ENCODE measurements at places on chromosomes 4 and X.

GRCh38 chr4:131084997-131085396 lies 1989.0 kb downstream of the C4orf33 start:
- no peaks in the 10 kb centered on the region for H3K27me3 ChIP-seq
- H3K36me3 ChIP-seq, result no peaks in the 10 kb centered on the region
- H3K4me3 ChIP-seq, result no peak overlapping the region
- no peaks in the 10 kb centered on the region for H3K4me1 ChIP-seq

DNA sequence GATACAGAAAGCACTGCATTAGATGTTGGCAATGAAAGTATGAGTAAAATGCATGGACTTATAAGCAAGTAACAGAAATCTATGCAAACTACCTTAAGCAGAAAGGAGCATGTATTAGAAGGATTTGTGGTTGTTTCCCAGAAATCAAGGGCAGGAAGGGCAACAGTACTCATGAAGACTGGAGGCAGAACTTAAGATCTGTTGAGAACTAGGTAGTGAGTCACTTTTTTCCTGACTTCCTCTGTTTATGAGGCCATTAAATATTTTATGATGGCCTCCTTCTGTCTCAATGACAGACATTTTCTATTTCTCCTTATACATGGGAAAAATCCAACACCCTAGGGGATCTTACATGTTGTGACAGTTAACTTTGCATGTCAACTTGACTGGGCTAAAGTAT lies 398.2 kb downstream of the MID1IP1 start:
- H3K27me3 ChIP-seq, result no peaks in the 10 kb centered on the region
- H3K4me1 ChIP-seq, result no peaks in the 10 kb centered on the region
- no peak for DNase-seq
- H3K36me3 ChIP-seq, result no peaks in the 10 kb centered on the region

- peak; percentile 15 for DNase-seq
- no peaks in the 10 kb centered on the region for H3K27me3 ChIP-seq
- peak overlapping the region; percentile 67 for H3K4me3 ChIP-seq
- H3K4me1 ChIP-seq, result no peaks in the 10 kb centered on the region
- peak overlapping the region; percentile 95 for H3K27ac ChIP-seq
Observed at GRCh38 chr4:107719207-107719921, 670 bp downstream of the PAPSS1 start.

DNA sequence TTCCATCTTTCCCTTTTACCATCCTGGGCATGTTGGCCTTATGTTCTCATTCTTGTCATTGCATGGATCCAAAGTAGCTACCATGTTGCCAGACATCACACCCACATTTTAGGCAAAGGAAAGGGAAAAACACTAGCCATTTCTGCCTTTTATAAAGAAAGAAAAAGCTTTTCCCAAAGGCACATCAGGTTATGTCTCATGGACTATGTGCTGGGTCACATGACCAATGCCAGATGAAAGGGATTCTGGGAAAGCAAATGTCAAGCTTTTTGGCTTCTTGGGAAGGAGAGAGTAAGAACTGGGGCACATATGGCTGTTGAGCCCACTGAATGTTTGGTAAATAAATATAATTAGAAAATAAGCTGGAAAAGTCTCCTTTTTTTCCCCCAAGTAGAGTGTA lies 4.3 kb upstream of the SOD3 start:
- no peak overlapping the region for H3K4me3 ChIP-seq
- peaks cover 9% of the 10 kb centered on the region for H3K4me1 ChIP-seq
- DNase-seq, result no peak
- no peaks in the 10 kb centered on the region for H3K36me3 ChIP-seq

DNA sequence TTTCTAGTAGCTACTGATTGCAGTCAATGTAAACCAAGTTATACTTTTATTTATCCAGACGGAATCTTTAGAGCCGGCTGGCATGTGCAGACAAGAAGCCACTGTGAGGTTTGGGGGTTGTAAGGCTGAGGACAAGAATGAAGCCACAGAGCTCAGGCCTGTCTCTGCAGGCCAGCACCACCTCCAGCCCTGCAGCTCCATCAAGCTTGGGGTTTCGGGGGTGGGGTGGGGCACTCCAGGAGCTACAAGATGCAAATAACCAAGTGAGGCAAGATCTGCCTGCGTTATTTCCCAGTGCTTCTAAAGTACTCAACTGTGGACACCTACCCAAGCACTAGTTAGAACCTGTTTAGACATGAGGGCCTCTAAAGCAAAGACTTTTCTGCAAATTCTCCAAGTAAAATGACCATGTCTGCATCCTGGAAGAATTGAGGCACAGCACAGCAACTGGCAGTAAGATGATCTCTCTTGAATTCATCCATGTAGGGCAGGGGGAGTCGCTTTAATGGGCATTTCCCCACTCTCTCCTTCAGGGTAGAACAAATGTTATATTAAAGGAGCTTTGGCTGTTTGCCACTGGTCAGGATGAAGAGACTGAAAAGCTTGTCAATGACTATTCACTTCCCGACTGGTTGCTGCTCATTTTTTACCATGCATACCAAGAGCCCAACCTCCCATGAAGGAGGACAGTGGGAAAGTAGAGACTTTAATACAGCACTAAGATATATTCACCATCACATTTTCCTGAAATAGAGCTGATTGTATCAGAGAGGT lies 222.5 kb downstream of the MGST2 start:
- peaks cover 37% of the 10 kb centered on the region for H3K4me1 ChIP-seq
- no peaks in the 10 kb centered on the region for H3K27me3 ChIP-seq
- H3K27ac ChIP-seq, result peak overlapping the region; percentile 57
- H3K4me3 ChIP-seq, result no peak overlapping the region
- DNase-seq, result no peak

DNA sequence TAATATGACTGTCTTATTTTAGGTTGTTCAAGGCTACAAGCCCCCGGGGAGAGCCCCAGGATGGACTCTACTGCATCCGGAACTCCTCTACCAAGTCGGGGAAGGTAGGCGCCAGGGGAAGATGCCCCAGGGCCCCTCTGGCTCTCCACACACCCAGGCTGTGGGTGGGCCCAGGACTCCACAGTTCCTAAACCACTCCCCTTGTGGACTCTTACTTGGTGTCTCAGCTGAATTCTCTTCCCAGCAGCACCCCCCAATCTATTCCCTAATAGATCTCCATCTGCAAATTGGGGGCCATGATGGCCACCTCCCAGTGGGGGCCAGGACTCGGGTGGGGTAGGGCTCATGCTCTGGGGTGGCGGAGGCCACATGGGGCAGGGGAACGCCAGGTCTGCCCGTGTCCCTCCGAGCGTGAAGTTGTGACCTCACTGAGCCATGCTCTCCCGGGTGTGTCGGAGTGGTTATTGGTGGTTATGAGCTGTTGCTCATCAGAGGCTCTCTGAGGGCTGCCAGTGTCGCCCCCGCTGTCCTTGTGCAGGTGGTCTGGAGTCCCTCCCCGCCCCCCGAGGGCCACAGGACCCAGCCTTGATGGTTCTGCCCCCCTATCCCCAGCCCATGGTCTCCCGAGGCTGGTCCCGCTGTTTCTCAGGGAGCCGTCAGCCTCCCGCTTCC lies 11.2 kb upstream of the ADD1 start:
- DNase-seq, result no peak
- no peak overlapping the region for H3K4me3 ChIP-seq
- peaks cover 13% of the 10 kb centered on the region for H3K4me1 ChIP-seq
- H3K36me3 ChIP-seq, result no peaks in the 10 kb centered on the region
- H3K27ac ChIP-seq, result no peak overlapping the region

GRCh38 chrX:24145303-24146186 lies 4.0 kb upstream of the ZFX start:
- H3K27me3 ChIP-seq, result no peaks in the 10 kb centered on the region
- no peaks in the 10 kb centered on the region for H3K36me3 ChIP-seq
- no peaks in the 10 kb centered on the region for H3K4me1 ChIP-seq
- peak overlapping the region; percentile 95 for H3K27ac ChIP-seq
